ENCODE measurements at places on chromosomes 1 and 21. TPM values are rescaled to one million over a fixed set of nuclear protein-coding genes. Genes with fewer than 3 reads are reported as not detected.

- no peak for DNase-seq
Measured at GRCh38 chr1:48969971-48970370, 193.3 kb upstream of the BEND5 start.

The LMOD1 gene
- total RNA-seq: 42.2 TPM

DNA sequence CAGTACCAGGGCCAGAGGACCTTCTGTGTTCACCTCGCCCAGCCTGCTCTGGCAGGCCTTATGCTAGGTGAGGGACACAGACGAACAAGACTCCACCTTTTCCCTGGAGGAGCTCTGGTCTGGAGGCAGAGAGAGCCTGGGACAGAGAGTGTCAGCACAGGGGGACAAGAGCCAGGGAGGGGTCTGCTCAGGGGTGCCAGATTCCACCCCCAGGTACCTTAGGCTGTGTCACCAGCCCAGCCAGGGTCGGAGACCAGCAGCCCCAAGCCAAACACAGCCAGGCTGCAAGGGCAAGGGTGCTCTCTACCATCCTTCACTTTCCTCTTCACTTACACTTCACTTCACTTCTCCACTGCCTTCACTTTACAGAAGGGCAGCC is 4.3 kb upstream of the LRP8 start:
- no peak for DNase-seq

The KPRP gene
- not detected for total RNA-seq

The SPOCD1 gene
- not detected for total RNA-seq

DNA sequence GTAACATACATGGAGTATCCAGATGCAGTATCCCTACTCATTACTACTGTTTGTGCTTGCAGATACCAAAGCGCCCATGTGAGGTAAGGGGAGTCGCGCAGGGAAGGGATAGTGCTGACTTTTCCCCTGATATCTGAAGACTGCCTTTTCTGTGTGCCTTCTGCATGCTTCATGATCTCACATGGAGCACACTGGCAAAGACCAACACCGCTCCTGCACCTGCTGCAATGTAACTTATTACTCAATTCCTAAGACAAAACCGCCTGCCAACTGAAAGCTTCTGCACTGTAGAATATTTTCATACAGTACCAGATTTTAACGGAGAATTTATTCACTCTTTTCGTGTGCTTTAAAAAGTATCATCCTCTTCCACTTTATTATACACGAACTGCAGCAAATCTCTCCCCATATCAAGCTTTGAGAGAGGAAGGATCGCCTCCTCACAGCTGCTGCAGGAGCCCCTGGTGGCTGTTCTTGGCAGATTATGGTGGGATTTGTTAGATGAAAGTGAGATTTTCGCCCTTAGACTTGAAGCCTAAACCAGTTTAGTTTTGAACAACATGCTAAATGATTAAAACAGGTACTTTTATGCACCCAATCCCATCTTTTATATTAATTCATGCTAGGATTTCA is 99.1 kb downstream of the PTPN14 start:
- DNase-seq: no peak

GRCh38 chr1:26410706-26411623 is at the start of gene LIN28A:
TSS of gene LIN28A (plus strand) at chr1:26410817. CDS start at chr1:26410892, 75 bp downstream.
- DNase-seq: no peak

The OR14I1 gene
- total RNA-seq: not detected

- DNase-seq: no peak
Measured at GRCh38 chr1:87236585-87236984, 92.1 kb upstream of the LMO4 start.

DNA sequence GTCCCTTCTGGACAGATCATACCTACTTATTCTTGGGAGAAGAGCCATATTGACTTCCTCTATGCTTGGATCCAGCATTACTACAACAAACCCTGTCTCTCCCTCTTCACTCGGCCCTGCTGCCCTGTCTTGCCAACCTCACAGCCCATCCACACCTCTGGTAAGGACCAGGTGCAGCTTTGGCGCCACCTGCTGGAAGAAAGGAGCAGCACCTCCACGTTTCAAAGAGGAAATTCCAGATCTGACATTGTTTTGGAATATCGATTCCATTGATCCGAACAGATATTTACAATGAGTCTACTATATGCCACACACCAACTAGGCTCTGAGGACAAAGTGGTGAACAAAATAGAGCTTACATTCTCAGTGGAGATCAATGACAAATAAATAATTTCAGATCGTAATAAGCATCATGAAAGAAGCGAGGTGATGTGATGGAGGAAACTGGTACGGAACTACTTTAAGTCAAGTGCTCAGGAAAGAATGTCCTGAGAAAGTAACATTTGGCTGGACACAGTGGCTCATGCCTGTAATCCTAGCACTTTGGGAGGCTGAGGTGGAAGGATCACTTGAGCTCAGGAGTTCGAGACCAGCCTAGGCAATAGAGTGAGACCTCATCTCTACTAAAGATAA is 18.7 kb downstream of the MFSD2A start:
- DNase-seq: peak; percentile 77

The GPA33 gene
- total RNA-seq: not detected
